ENCODE measurements at places on chromosomes 16 and 17. TPM values are rescaled to one million over a fixed set of nuclear protein-coding genes. Genes with fewer than 3 reads are reported as not detected.

The ESRP2 gene
- polyA plus RNA-seq: 31.2 TPM

The CDH15 gene
- polyA plus RNA-seq: 0.31 TPM

The KCNG4 gene
- polyA plus RNA-seq: not detected

The PIGW gene
- polyA plus RNA-seq: 3.5 TPM

The RGS11 gene
- polyA plus RNA-seq: 26.3 TPM

The SP2 gene
- 8.0 TPM for polyA plus RNA-seq

The PRSS36 gene
- polyA plus RNA-seq: 4.0 TPM

Measured in stomach (tissue), 19 donors.